ENCODE measurements at places on chromosomes 2 and 18.

GRCh38 chr2:233867993-233868532 lies at the start of gene MSL3B:
Gene MSL3B (minus strand): TSS chr2:233868386.
- peak; percentile 63 for DNase-seq

DNA sequence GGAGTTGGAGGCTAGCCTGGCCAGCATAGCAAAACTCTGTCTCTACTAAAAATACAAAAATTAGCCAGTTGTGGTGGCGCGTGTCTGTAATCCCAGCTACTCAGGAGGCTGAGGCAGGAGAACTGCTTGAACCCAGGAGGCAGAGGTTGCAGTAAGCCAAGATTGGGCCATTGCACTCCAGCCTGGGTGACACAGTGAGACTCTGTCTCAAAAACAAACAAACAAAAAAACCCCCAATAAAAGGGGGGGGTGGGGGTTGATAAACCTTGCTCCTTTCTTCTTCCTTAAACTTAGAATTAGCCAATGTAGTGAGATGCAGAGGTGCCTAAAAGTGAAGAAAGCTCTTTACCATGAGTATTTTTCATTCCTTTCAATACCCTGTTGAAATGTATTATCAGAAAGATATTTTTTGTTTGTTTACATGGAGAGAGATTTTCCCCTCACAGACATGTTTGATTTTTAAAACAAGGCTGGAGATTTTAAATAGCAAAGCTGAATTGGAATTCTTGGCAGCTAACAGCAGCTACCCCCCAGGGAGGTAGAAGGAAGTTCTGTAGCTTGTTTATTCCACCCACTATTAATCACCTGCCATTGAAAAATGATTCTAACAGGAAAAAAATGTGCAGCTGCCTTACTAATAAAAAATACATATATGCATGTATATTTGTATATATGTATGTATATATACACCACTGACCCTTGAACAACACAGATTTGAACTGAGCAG lies 48.6 kb downstream of the GYPC start:
- no peak for DNase-seq

- no peak for DNase-seq
These were observed 109.1 kb upstream of the OTOS start for GRCh38 chr2:240249423-240250149.

DNA sequence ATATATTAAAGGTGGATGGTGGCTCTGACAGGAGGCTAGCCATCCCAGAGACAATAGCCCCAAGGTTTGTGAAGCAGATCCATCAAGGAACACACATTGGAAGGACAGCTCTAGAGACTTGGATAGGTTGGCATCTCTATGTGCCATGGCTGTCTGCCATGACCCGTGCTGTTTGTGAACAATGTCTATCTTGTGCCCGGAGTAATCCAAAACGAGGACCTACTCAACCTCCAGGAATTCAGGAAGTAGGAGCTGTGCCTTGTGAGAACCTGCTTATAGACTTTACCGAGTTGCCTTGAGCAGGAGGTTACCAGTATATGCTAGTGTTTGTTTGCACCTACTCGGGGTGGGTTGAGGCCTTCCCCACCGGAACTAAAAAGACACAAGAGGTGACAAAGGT lies 43.1 kb upstream of the SELENOI start:
- DNase-seq: no peak

DNA sequence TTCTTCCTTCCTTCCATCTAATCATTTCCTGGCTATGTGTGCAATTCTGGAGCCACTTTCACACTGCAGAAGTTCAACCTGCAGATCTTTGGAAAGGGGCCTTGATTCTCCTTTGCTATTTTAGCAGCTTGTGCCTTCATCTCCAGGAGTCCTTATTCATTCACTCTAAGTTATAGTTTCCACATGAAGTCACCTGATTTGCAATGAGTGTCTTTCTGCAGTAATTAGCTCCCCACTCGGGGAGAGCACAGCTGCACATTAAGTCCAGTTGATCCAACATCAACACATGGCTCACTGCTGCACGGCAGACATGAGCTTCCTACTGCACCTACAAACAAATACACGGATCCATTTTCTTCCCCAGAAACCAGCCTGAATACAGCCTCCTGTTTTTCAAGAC lies 323.1 kb upstream of the TNP1 start:
- no peak for DNase-seq

GRCh38 chr18:23259701-23260681 lies 124.7 kb downstream of the CABLES1 start:
- peak; percentile 29 for DNase-seq
